ENCODE measurements at places on chromosomes 5 and 9.
A peak's percentile ranks its signal among the peaks of the same experiment; 100 is the strongest.

DNA sequence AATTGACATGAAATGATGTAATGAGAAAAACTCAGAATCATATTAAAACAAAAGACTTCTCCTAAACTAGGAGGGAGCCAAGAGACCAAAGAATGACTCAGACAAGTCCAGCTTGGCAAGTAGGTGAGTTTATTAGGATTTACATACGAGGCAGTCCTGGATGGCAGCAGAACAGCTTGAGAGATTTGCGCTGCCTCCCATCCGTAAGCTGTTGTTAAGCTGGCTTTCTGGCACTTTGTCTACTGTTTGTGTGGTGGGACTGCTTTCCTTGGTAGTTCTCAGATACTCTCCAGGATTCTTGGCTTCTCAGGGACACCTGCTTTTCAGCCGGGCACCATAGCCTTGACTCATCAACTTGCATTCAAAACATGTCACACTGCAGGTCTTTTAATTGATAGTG, 57.6 kb downstream of the COX7C start:
- DNase-seq: no peak

DNA sequence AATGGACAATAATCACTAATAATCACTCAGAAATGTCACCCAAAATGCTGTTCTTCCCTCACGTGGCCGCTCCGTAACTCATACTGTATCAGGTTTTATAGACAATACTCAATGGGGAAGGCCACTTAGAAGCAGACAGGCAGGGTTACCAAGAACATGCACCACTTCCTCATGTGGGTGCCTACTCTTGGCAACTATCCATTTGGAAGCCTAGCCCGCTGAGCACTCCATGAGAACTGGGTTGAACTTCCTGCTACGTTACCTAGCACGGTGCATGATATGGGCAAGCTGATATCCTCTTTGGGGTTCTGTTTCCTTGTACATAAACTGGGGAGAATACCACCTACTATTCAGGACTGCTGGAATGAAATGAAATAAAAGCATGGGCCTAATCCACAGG, 14.3 kb downstream of the DAP start:
- no peak for DNase-seq

GRCh38 chr5:137565450-137565849, 66.3 kb upstream of the SPOCK1 start:
- no peak for DNase-seq

DNA sequence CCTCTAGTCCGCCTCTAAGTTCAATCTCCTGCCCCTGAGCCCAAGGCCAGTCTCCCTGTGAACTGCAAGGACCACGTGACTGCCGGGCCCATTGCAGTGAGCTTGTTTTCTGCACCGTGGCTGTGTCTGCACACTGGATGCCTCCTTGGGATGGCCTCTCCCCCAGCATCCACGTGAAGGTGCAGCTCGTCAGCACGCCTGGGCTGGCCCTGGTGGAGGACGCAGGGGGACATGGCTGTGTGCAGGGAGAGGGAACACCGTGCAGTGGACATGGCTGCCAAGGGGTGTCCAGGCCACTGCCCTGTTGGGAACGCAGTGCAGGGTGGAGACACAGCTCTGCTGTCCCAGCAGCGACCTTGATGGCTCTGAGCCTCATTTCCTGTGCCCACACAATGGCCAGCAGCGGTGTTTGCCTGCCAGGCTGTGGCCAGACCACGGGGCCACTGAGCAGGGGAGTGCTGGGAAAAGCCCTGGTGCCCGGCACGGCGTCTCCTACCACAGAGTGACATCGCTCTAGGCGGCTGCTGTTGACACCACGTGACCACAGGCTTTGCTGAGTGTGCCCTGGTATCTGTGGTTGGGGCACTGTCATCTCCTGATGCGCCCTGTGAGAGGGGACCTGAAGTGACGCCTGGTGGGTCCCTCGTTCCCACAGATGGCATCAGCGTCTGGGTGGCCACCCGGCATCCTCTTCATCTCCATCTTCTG, 26.9 kb upstream of the EXOC3 start:
- no peak for DNase-seq

DNA sequence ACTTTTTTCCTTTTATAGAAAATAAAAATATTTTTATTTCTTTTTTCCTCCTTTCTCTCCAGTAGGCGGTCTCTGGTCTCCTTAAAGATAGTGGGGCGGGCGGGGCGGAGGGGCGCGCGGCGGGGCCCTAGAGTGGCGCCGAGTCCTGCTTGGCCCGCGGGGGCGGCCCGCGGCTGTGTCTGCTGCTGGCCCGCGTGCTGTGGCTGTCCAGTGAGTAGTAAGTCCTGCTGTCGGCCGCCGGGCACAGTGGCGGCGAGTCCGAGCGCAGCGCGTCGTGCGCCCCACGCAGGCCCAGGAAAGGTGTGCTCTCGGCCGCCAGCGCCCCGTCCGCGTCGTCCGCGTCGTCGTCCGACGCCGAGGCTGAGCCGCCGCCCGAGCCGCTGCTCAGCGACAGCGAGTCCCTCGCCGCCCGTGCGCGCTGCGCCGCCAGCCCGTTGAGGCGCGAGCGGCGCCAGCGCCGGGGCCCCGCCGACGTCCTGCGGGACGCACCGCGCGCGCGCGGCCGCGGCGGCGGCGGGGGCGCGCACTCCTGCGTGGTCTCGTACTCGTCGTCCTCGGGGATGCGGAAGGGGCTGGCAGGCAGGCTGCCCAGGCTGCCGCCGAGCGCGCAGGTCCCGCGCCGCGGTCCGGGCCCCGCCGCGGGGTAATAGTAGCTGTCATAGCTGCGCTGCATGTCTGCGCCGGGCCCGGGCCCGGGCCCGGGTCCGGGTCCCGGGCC, 52.3 kb downstream of the PSD2 start:
- DNase-seq: peak; percentile 80

GRCh38 chr9:33476503-33476902, 2.8 kb upstream of the NOL6 start:
- no peak for DNase-seq

GRCh38 chr5:111932199-111932598, 175.2 kb upstream of the NREP start:
- no peak for DNase-seq

GRCh38 chr9:13661014-13661413, 381.5 kb upstream of the MPDZ start:
- no peak for DNase-seq

- no peak for DNase-seq
Observed at GRCh38 chr5:34915856-34916192, 313 bp downstream of the BRIX1 start.

DNA sequence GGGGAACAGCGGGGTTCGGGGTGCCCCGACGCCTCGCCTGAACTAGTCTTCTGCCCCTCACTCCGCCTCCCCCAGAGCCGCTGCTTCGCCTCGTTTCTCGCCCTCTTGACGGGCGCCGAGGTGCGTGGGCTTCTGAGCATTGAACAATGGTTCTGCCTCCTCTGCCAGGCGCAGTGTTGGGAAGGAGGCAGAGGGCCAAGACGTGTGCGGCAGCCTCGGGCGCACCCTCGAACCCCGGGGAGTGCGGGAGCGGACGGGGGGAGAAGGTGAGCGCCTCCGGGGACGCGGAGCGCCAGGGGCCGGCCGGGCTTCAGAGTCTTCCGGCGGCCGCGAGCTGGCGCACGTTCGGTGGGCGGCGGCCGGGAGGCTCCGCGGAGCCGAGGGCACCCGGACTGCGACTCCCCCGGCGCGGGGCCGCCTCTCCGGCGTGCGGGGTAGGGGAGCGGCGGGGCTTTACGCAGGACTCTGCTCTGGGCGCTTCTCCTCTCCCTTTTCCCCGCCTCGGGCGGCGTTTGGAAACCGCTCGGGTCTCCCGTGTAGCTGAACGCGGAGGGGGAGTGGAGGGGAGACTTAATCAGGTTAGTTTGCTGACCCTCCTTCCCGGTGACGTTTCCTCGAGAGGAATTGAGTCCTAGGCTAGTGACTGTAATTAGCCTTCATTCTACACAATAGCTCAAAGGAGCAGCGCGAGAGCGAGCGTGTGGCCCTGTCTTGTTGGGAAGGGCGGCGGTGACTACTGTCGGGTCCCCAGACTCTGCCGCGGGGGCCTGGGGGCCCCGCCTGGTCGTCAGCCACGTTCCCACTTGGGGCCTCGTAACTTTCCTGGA, 1.1 kb downstream of the VLDLR start:
- no peak for DNase-seq

GRCh38 chr5:139872851-139873794, 77.5 kb downstream of the PSD2 start:
- no peak for DNase-seq

- DNase-seq: no peak
Observed at GRCh38 chr5:179326122-179326927, 18.9 kb downstream of the ADAMTS2 start.

DNA sequence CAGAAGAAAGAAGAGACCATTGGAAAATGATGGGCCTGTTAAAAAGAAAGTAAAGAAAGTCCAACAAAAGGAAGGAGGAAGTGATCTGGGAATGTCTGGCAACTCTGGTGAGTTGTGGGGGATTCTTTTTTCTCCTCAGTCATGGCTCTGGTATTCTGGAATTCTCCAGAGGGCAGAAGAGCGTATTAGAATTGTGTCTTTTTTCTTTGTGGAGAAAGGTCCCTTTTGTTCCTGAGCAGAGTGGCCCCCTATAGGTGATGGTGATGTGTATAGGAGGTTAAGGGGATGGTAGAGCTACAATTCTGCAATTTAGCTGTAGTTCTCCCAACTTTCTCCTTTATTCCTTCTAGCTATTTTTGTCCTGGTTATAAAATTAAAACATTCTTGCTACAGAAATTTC, 1.6 kb upstream of the DHFR start:
- no peak for DNase-seq

DNA sequence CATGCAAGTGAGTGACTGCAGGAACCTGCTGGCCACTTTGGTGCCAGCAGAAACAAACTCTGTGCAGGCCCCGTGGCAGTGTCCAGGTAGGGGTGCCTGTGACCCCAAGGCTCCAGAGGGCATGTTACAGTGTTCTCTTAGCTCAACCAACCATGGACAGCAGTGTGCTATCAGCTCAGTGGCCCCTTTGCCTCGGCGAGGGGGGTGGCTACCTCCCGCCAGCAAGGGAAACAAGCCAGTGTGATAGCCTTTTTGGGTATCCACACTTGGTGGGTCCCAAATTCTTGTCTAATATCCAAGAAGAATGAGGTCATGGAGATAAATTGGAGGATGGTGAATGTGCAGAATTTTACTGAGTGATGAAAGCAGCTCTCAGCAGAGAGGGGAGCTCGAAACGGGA, 298.6 kb upstream of the SLC30A5 start:
- no peak for DNase-seq

GRCh38 chr5:133698646-133699526, 86.5 kb upstream of the FSTL4 start:
- DNase-seq: no peak

DNA sequence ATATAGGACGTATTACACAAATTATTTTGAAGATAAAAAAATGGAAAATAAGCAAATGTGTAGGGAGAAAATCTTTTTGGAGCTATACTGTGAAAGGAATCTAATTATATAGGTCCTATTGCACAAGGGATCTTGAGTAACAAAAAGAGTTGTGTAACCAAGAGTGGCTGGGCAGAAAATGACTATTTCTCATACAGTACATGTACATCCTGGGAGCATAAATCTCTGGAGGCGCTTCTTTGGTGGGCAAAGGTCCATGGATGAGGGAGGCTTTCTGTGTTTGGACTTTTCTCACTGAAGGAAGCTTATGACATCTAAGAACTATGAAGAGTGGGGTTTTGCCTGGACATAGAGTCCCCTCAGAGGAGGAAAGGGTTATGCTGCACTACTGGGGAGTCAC, 29.8 kb downstream of the ANKS6 start:
- no peak for DNase-seq

DNA sequence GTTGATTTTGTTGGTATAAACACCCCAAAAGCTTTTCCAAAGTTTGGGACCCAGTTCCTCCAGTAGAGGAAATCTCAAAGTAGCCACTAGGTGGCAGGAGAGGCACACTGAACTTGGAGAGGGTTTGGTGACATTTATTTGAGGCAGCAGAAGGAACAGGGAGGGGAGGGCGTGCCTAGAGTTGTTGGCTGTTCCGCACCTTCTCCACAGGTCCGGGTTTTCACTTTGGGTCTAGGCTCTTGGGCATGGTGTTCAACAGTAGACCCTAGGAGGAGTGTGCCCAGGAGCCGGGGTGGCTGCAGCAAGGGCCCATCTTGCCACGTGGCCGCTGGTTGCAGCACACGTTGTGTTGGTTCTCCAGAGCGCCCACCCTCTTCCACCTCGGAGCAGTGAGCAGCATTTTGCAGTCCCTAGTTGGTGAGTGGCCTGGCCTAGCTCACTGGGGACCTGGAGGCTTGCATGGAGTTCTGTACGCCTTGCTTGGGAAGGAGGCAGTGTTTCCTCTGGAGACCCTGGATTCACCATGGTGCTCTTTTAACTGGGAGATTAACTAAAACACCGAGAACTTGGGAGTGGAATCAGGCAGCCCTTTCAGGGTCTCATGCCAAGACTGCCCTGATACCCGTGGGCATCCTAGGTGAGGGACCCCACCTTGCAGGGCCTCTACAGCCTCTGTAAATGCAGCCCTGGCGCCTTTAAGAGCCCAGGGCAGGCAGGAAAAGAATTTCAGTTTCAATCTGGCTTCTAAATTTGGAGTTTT, 28.2 kb downstream of the PTPA start:
- peak; percentile 72 for DNase-seq

DNA sequence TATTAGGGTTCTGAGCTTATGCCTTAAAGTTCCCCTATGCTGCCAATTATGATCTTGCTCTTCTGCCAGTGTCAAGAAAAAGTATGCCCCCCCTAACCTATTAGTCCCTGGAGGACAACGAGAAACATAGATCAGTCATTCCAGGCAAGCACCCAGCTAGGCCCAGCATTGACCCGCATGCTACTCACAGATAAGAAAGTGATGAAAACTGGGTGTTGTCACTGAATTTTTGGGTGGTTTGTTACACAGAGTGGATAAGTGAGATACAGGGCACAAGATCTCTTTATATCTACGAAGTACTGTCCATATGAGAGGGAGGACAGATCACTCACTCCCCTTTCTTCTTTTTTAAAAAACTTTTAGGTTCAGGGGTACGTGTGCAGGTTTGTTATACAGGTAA, 6.4 kb upstream of the TEX48 start:
- no peak for DNase-seq

GRCh38 chr5:43367909-43368669, 44.1 kb downstream of the CCL28 start:
- DNase-seq: no peak

DNA sequence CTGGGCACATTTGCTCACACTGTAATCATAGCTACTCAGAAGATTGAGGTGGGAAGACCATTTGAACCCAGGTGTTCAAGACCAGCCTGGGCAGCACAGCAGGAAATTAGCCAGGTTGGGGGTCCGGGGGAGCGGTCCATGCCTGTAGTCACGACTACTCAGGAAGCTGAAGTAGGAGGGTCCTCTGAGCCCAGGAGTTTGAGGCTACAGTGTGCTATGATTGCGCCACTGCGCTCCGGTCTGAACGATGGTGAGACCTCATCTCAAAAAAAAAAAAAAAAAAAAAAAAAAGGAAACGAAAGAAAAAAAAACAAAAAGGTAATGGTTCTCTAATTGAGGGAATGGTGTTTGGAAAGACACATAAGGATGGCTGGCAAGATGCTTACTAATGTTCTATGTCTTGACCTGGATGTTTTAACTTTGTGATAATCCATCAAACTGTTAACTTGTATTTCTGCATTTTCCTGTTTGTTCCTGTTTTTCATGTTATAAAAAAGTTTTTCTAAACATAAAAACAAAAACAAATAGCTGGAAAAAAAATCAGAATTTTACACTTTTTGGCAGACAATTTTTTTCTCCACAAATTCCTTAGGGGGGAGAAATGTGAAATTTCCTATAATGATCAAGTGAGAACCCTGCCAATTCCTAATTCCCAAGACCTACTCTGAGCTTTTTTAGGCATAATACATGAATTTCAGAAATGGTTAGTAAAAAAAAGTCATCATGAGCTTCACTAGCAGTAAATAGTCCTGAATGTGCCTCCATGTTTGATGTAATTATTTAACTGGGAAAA, 96.9 kb downstream of the DENND1A start:
- DNase-seq: no peak
